ENCODE measurements at places on chromosomes 16 and 17.
A peak's percentile ranks its signal among the peaks of the same experiment; 100 is the strongest.

DNA sequence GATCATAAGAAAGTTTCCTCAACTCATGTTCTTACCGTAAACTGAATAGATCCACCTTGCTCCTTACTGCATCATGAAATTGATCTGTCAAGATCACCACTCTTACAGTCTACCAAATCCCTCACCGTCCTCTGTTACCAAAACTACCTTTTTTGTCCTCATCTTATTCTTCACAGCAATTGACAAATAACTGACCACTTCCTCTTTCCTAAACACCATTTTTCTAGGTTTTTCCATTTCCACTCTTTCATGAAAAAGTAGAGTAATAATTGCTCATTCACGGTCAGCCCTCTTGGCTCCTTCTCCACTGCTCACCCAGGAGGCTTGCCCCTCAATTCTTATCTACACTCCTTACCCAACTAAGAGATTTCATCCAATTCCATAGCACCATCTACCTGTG, 44.9 kb downstream of the ABCA5 start:
- no peak for DNase-seq

DNA sequence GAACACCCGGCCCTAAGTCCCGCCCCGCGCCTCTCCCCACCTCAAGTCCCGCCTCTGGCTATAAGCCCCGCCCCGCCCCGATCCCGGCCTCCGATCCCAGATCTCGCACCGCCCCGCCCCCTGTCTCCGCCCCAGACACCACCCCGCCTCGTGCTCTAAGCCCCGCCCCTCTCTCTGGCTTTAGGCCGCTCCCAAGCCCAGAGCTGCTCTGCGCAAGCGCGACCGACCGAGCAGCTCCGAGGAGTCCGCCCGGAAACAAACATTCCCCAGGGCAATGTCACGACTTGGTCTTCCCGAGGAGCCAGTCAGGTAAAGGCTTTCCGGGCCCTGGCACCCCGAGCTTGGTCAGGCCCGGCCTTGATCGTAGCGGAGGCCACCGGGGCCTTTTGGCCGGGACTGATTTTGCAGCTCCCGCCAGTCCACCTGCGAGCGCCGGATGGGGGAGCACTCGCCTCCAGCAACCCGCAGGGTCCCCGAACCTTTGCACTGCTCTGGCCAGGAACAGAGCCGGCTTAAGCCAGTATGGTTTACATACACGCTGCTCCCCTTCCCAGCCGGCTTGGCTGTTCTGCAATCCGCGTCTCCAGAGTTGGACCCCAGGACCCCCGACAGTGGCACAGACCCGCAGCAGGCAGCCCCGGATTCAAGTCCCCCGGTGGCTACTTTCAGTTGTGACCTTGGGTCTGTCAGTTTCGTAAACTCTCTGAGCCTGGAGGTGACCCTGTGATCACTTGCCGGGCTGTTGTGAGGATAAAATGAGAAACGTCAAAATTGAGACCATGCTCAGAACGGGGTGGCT, at the start of gene NUDT7:
Gene NUDT7, plus strand, starts transcription at position 206 of the 799 bp plus-strand sequence. Its CDS starts 69 bp downstream, at position 275.
- DNase-seq = peak; percentile 93

GRCh38 chr16:89193576-89194293, 6.6 kb downstream of the SLC22A31 start:
- no peak for DNase-seq

DNA sequence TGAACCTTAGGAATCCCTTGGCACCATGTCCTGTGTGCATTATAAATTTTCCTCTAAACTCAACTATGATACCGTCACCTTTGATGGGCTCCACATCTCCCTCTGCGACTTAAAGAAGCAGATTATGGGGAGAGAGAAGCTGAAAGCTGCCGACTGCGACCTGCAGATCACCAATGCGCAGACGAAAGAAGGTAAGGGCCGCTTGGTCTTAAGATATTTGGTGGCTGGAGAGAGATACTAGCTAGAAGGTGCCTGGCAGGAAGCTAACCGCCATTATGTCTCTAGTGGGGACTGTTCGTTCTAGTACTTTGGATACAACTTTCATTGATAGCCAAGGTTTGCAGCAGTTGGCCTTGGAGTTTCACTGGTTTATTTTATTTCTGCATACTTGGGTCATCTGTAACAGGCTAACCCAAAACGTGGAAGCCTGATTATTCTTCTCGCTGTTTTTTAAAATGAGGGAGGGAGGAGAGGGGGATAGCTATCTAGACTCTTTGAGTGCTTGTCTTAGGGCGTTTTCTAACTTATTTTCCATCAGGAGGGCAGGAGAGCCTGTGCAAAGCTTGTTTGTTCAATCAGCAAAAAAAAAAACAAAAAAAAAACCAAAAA, 1.3 kb downstream of the RBBP6 start:
- DNase-seq = no peak

- no peak for DNase-seq
Measured at GRCh38 chr17:53792997-53793396, 29.7 kb upstream of the KIF2B start.

GRCh38 chr16:29958756-29959155, 3.1 kb upstream of the TMEM219 start:
- DNase-seq = no peak

DNA sequence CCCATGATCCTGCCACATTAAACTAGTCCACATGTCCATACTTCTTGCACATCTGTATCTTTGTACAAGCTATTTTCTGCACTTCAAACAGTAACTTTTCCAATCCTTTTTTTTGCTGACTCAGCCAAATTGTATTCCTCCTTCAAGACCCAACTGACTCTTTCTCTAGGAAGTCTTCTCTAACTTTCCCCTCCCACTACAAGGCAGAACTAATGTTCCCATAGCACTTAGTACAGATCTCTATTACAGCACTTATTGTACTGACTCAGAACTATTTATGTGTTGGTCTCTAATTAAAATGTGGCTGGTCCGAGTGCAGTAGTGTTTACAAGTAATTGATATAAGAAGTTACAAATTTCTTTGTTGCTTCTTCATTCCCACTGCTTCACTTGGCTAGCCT, 8.2 kb downstream of the FAM222B start:
- no peak for DNase-seq

- DNase-seq = no peak
Measured at GRCh38 chr17:33438139-33438538, 145.0 kb upstream of the ASIC2 start.

DNA sequence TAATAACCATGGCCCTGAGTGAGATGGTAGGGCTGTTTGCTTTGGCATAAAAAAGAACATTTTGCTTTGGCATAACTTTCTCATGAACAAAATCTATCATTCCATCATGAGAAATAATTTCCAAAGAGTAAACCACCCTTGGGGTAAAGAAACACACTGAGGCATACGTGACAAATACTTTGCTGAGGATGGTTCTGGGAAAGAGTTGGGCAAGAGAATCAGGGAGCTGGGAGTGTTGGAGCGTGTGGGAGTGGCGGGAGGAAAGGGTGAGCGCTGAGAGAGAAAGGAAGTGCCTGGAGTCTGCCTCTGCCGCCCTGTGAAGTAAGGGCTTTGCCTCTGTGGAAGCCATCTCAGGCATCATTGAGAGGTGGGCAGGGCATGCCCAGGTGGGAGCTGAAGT, 60.2 kb upstream of the ARHGAP44 start:
- no peak for DNase-seq

- DNase-seq = peak; percentile 46
Measured at GRCh38 chr17:57114085-57114673, 29.1 kb downstream of the AKAP1 start.

GRCh38 chr16:4081521-4082021, 34.7 kb downstream of the ADCY9 start:
- no peak for DNase-seq

DNA sequence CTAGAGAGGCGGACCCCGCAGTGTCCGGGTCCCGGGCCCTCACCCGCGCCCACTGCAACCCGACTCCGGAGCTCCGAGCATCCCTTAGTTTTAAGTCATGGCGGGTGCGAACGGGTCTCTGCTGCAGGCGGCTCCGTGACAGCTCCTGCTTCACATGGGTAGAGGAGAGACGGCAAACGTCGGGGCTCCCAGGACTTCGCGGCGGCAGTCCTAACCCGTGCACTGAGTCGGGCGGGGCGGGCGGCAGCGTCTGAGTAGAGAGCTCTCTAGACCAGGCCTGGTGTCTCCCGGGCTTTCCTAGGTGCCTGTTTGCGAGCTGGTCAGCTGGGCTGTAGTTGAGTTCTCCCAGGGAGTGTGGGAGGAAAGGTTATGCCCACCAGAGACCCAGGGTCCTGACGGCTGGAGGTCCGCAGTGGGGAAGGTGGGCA, 345 bp downstream of the TSC2 start:
- no peak for DNase-seq

DNA sequence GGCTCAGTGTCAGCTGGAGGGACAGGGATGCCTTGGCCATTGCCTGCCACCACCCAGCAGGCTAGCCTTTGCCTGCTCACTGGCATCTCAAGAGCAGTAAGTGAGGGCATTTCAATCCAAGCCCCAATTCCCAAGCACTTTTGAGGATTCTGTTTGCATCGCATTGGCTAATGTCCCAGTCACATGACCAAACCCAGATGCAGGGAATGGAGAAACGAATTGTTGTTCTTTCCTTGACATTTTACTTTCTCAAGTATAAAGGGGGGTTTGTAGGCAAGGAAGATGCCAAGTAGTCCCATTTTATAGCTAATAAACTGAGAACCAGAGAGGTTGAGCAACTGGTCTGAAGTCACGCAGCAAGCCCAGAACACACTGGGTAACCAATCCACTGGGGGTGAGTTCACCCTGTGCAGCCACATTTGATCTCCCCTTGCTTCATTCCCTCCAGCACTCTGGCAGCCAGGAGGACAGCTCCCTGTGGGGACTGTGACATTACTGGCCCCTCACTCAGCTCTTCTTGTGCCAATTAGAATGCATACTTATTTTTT, 193.8 kb upstream of the CACNG3 start:
- DNase-seq = no peak

DNA sequence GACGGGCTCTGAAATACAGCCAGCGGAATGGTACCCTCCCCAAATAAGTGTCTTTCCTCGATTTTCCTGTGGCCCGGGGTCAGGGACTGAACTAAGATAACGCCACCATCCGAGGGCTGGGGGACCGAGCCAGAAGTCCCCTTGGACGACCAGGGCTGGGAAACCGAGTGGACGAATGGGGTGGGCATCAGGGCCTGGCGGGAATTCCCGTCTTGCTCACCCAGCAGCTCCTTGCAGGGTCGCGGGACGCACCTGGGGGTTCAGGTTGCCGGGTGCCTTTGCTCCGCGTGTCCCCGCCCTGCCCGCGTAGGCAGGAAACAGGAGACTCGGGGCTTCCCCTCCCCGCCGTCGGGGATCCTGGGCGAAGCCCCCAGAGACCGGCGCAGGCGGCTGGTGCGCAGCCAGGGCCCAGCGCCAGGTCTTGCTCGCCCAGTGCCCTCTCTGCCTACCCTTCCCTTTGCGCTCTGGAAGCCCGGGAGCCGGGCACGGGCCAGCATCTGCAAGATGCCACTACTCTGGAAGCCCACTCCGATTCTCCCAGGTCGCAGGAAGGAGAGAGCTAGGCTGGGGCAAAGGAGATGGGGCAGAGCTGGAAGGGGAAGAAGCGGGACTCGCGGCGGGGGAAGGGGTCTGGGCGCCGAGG, 665 bp upstream of the GRIN2C start:
- DNase-seq = no peak

DNA sequence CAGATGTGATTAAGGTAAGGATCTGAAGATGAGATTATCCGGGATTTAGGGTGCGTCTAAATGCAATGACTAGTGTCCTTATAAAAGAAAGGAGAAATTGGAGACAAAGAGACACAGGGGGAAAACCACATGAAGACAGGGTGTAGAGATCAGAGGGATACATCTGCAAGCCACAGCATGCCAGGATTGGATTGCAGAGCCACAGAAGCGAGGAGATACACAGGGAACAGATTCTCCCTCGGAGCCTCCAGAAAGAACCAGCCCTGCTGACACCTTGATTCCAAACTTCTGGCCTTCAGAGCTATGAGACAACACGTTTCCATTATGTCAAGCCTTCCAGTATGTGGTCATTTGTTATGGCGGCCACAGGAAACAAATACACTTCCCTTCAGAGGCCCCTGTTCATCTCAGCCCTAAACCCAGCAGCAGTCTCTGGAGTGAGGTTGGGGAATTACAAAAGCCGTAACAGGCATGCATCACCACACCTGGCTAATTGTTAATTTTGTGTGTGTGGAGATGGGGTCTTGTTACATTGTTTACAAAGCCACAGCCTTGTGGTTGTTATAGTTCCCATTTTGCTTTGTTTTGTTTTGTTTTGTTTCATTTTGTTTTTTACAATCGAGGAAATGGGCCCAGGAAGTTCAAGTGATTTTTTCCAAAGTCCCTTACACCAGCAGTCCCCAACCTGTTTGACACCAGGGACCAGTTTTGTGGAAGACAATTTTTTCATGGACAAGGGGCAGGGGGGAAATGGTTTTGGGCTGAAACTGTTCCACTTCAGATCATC, 51.6 kb upstream of the LYRM9 start:
- no peak for DNase-seq

- no peak for DNase-seq
Measured at GRCh38 chr16:89364606-89365005, 125.8 kb downstream of the ANKRD11 start.

DNA sequence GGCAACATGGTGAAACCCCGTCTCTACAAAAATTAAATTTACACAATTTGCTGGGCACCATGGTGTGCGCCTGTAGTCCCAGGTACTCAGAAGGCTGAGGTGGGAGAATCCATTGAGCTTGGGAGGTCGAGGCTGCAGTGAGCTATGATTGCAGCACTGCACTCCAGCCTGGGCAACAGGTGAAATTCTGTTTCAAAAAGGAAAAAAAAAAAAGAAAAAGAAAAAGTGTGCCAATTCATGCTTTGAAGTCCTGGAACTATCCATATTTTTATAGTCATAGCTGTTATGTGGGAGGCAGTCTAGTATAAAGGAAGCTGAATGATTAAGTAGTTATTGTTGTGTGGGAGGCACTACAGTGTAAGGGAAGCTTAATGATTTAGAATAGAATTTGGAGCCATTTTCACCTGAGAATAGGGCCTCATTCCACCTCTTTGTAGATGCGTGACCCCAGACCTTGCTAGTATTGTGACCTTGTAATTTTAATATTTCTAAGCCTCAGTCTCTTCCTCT, 31.6 kb downstream of the IQCK start:
- no peak for DNase-seq

DNA sequence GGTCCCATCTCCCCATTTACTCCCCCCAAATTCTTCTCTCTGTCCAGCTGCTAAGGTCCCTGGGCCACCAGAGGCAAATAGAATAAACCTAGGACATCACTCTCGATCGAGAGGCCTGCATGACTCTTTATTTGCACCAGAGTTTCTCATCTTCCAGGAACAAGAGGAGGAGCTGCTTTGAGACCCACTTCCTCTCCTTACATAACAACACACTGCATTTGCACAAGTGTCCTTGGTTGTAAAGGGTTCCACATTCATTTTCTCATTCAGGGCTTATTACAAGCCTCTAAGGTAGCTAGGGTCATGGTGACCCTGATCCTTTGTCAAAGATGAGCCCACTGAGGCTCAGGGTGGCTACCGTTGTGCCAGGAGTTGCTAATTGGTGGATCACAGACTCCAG, 38.1 kb upstream of the RHOT1 start:
- no peak for DNase-seq

DNA sequence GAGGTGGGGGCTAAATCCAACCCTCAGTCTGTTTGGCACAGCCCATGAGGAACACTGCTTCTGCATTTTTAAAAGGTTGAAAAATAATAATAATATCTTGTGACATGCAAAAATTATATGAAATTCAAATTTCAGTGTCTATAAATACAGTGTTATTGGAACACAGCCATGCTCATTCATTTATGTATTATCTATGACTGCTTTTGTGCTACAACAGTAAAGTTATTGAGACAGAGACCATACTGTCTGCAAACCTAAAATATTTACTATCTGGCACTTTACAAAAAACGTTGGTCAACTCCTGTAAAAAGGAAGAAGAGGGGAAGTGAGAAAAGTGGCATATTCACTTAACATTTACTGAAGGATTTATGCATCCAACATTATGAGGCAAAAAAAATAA, 3.1 kb downstream of the ABCA5 start:
- DNase-seq = no peak

GRCh38 chr16:29761882-29762281, 16.1 kb upstream of the C16orf54 start:
- no peak for DNase-seq

Data from activated CD4-positive, alpha-beta T cell treated with anti-CD3 and anti-CD28 coated beads, Interleukin-2, amount 50 U/mL, for 24 hours (primary cell).